ENCODE measurements at places on chromosomes 3 and 15. TPM values are rescaled to one million over a fixed set of nuclear protein-coding genes. Genes with fewer than 3 reads are reported as not detected.

DNA sequence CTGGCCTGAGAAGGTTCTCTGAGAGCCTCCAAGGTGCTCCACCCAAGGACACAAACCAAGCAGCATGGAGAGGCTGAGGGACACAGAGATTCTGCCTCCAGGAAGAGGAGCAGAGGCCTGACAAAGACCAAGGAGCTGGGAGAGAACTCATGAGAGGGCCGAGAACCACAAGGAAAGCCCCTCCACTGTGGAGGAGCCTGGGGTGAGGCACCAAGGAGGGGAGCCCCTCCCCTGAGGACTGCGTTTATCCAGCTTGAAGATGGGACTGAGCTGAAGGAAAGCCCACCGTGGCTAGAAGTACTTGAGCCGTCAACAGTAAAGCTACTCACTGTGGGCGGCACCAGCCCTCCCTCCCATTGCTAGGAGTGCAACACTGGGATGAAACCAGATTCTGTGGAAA is 63.1 kb upstream of the MEF2A start:
- no peak for DNase-seq

DNA sequence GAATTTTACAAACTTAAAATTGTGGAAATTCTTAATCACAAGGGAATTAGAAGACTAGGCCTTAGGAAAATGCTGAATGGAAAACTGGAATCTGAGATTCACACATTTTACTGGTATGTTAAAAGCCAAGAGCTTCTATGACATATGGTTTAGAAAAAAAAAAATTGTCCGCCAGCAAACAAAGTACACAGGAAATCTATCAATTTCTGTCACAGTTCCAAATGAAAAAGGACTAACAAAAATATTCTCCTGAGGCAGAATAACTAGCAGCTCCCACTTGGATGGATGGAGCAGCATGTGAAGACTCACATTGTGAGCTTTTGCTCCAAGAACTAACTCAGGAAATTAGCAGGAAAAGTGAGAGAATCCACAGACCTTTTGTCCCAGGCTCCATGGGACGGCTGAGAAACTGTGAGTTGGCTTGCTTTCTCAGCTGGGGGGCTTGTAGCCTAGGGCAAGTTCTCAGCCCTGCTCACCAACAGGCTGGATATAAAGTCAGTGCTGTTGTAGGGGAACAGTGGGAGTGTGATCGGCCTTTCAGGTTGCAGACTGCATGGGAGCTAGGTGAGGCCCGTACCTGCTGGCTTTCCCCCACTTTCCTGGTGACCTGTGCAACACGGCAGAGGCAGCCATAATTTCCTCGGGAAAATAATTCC is 731.1 kb upstream of the SGO1 start:
- no peak for DNase-seq

DNA sequence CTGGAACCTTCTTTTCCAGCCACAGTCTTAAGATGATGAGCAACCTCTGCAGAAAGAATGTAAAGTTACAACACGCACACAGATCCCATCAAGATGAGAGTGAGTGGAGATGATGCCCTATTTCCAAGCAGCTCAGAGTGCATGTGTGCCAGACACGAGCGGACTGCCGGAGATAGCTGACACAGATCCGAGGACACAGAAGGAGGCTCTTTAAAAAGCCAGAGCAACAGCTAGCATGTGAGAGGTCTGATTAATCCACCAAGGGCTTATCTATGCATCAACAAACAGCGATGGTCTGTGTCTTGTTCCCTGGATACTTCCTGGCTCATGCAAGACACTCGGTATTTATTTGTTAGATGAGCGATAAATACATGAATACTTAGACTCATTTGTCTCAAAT is 128.6 kb upstream of the DLG1 start:
- no peak for DNase-seq

CLDN11 gene
- total RNA-seq: 227 TPM

CTXN2 gene
- total RNA-seq: under 0.01 TPM

CCDC33 gene
- not detected for total RNA-seq

ZNF860 gene
- total RNA-seq: 1.6 TPM

CCDC80 gene
- 20.5 TPM for total RNA-seq

DNA sequence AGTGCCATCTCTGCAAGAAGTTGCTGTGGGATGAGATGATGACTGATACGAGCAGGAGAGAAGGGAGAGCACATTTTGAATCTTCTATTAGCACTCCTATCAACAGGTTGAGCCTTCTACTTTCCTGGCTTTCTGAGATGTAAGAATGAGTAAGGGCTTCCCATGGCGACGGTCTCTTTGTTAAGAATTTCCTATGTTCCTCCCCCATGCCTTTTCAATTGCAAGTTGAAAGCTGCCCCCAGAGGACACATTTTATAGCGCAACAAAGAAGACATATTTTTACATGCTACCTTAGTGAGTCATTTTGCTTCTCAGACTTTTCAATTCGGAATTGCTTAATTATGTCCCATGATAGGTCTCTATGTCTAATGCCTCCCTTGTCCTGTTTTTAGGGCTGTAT is 71.3 kb upstream of the LRTM1 start:
- no peak for DNase-seq

UROC1 gene
- not detected for total RNA-seq

DNA sequence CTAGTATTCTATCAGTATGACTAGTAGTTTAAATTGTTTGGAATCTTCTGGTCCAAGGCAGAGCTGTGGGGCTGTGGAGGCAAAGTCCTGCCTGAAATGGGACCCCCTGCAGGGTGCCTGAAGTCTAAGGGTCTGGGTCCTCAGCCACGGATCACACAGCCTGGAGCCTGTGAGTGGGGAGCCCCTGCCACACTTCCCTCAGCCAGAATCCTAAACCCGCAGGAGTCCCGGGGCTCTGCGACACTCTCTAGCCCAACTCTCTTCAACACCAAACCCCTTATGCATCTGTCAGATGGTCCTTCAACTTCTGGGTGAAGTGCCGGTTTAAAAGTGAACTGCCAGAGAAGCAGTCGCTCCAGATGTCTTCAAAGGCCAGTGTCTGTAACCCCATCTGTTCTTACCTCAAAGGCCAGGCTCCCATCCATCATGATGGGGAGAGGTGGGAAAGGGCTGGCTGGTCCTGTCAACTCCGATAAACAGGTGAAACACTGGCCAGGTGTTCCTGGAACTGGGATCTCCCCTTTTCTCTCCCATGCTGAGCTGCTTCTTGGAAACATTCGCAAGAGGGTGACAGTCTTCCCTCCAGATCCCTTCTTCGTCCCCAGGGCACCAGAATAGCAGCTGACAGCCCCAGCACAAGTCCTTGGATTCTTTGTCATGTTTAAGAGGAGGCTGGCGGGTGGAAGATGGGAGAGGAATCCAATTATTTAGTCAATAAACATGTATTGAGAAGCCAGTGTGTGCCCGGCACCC is 45.6 kb downstream of the CPN2 start:
- DNase-seq: no peak

GRCh38 chr3:125078951-125079674 is 23.3 kb upstream of the HEG1 start:
- DNase-seq: no peak

- no peak for DNase-seq
These were observed 104.4 kb upstream of the UBE3A start for GRCh38 chr15:25543196-25543595.

- DNase-seq: no peak
These were observed 626.5 kb upstream of the DPPA4 start for GRCh38 chr3:109963831-109964230.

RHOV gene
- 0.07 TPM for total RNA-seq

GRCh38 chr3:48428572-48429316 is 1.1 kb downstream of the PLXNB1 start:
- no peak for DNase-seq

TRH gene
- not detected for total RNA-seq

GRCh38 chr15:71294911-71295602 is 179.8 kb downstream of the THSD4 start:
- DNase-seq: peak; percentile 100

- no peak for DNase-seq
These were observed 87.7 kb downstream of the LINGO1 start for GRCh38 chr15:77545058-77545457.

- no peak for DNase-seq
These were observed 8.8 kb upstream of the FBXO40 start for GRCh38 chr3:121584418-121584817.

DNA sequence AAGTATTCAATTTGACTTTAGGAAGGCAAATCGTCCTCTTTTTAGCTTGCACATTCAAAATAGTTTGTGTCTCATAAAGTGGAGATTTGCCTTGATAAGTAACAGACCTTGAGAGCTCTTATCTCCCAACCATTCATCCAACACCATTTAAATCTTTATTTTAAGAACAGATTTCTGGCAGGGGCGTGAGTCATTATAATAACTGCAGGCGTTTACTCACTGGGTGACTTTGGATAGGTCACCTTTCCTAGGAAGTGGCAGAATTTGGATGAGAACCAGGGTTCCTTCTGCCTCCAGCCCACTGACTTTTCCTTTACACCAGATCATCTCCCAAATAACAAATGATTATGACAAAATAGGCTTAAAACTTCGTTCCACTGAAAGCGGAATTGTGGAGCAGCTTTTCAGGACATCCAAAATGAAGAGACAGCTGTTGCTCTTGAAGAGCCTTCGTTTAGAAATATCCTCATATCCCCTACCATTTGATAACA is 5.0 kb downstream of the LMCD1 start:
- DNase-seq: no peak

DNA sequence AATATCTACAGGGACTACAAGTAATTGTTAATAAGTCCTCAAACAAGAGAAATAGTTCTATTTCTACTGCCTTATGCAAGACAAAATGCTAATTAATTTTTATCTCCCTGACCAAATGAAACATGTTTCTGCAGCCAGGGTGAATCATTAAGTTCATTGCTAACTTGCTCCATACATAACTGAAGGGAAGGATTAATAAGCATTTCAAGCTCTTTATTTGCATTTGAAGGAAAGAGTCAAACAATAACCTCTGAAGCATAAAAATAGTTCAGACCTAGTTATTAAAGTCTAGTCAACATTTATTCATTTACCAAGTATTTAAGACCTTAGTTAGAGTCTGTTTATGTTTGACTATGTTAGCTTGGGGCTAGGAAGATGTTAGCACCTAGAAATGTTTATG is 120.0 kb downstream of the ATP1B3 start:
- DNase-seq: no peak

DNA sequence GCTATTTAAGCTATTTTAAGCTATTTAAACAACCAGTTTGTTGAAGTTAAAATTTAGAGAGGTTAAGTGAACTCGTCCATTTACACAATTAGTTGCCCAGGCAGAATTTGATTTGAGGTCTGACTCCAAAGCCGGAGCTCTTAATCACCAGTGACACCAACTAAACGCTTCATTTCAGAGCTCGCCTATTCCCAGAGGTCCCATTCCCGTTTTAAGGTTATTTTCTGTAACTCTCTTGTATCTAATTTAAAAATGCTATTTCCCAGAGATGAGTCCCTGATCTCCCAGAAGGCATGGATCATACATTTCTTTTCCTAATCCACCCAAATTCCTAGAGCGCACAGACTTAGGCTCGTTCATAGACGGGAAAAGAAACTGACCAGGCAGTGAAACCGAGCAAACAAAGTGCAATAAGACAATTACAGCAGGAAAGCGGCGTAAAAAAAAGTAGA is 904 bp upstream of the MCTP2 start:
- no peak for DNase-seq

LRTM1 gene
- not detected for total RNA-seq

- DNase-seq: no peak
These were observed 123.1 kb downstream of the FMN1 start for GRCh38 chr15:33071451-33071850.

DNA sequence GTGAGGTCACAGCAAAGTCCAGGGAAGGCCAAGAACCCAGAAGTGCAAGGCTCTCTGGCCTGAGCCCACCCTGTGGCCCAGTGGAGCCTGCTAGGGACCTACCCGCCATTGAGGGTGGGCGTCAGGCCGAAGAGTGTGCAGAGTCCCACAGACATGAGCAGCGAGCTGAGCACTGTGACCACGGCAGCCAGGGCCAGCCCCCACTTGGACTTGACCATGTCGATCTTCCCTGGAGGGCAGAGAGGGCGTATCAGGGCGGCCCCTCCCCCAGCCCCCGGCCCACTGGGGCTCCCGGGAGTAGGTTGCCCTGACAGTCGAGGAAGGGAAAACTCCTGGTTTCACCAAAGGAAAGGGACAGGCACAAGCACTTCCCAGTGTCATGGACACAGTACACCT is 44.6 kb downstream of the PTPN23 start:
- no peak for DNase-seq

LTF gene
- 0.28 TPM for total RNA-seq

GRCh38 chr15:83723216-83723615 is 69.3 kb downstream of the ADAMTSL3 start:
- no peak for DNase-seq
